Activated CD8-positive, alpha-beta memory T cell treated with anti-CD3 and anti-CD28 coated beads for 1 hour (primary cell): ENCODE measurements at places on chromosomes 4 and X.

DNA sequence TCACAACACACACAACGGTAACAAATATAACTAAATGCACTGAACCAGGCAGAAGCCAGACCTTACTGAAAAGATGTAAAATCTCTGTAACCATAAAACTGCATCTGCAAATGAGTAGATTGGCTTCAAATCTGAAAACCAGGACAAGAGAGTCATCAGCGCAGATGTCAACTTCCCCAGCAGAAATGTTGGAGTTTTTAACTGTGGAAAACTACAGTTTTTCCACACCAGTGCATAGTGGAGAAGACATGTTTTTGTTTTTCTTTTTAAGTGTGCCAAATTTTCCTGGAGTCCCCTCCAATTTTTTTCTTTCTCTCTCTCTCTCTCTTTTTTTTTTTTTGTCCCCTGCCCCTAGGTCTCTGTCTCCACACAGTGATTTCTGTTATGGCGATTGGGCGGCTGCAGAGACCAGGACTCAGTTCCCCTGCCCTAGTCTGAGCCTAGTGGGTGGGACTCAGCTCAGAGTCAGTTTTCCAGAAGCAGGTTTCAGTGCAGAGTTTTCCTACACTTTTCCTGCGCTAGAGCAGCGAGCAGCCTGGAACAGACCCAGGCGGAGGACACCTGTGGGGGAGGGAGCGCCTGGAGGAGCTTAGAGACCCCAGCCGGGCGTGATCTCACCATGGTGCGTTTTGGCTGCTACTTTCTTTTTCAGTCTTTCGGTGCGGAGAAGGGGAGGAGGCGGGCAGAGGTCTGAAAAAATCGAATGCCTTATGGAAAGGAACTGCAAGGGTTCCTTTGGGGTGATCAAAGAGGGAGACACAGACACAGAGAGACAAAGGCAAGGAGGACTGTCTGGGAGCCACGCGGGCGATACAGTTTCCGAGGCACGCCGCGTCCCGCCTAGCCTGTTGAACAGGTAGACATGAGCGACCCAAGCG is at the start of gene GUCY1A1:
Gene GUCY1A1 (plus strand): TSS at position 505 of the 878 bp plus-strand sequence. CDS start 30,020 bp downstream, outside the sequence.
- no peak for DNase-seq

DNA sequence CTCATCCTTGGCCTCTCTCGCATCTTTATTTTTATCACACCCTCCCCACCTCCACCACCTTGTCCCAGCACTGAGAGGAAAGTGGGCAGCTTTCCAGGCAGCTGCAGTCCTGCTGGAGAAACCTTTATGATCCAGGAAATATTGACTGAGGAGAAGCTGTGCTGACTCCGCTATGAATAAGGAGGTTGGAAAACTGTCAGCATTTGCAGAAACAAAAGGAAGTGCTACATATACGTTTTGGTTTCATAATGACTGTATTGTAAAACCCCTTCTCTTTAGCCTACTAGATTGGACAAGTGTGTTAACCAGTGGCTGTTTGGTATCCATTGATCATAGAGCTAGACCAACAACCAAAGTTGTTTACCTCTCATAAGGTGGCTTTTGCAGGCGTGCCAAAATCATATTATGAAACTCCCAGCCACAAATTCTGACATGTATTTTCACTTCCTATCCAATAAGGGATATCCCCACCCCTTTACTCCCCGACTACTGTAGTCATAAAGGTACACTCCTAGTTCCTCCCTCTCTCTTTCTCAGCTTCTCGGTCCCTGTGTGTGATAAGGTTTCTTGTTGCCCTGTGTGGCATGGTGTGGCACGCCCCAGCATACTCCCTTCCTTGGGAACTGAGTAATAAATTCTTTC is 88.4 kb downstream of the GPR143 start:
- DNase-seq = no peak

DNA sequence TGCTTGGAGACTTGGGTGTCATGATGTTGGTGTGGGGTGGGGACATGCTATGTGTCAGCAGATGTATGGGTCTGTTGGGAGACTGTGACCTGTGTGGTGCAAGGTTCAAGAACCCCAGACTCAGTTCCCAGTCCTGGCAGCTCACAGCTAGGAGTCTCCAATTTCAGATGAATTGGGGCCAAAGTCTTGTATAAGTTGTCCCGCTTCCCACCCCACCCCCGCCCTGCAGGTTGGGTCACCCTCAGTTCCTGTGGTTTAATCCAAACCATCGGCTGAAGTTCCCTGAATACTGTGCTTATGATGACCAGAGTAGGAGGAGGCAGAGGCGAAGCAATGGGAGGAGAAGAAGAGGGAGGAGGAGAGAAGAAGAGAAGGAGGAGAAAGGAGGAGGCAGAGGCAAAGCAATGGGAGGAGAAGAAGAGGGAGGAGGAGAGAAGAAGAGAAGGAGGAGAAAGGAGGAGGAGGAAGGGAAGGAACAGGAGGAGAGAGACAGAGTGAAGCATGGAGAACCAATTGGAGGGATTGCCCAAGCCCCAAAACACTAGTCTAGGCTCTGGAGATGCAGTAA is 112.6 kb downstream of the EFNB1 start:
- DNase-seq = no peak

- DNase-seq = no peak
These were observed 629.7 kb downstream of the PCDH7 start for GRCh38 chr4:31349907-31350306.

DNA sequence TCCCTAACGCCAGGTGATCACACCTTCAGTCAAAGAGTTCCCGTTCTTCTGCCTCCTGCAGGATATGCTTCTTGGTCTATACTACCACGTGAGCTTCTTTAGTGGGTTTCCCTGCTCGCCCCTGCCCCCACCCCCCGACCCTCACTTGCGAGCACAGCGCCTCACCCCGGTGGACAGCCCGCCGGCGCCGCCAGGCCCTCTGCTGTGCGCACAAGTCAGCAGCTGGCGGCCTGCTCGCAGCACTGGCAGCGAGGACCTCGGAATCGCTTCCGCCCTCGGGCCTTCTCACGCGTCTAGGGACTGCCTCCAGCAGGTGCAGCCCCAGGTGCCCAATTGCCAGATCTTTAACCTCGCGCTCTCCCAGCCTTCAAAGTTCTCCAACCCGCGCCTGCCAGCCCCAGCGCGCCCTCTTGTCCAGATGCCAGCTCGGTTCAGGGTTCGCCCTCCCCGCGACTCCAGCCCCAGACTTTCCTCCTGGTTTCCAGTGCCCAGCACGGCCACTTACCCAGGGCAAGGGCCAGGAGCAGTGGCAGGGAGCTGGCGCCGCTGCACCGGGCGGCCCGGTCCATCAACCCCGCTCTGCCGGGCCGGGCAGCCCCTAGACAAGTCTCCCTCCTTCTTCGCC is 454 bp downstream of the BTC start:
- no peak for DNase-seq

DNA sequence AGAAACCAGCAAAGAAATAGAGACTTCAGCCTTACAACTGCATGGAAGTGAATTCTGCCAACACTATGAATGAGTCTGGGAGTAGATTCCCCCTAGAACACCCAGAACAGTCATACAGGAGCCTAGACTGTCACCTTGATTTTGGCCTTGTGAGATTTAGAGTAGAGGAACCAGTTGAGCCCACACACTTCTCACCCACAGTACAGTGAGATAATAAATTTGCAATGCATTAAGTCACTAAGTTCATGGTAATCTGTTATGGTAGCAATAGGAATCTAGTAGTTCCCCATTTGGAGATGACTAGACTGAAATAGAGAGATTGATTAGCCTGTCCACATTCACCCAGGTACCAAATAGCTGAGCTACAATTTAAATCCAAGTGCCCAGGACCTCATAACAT is 59.0 kb downstream of the FAM13A start:
- no peak for DNase-seq

GRCh38 chrX:70960730-70961129 is 29.8 kb upstream of the SLC7A3 start:
- DNase-seq = no peak

- no peak for DNase-seq
These were observed 8.2 kb upstream of the GPR78 start for GRCh38 chr4:8571702-8572685.

DNA sequence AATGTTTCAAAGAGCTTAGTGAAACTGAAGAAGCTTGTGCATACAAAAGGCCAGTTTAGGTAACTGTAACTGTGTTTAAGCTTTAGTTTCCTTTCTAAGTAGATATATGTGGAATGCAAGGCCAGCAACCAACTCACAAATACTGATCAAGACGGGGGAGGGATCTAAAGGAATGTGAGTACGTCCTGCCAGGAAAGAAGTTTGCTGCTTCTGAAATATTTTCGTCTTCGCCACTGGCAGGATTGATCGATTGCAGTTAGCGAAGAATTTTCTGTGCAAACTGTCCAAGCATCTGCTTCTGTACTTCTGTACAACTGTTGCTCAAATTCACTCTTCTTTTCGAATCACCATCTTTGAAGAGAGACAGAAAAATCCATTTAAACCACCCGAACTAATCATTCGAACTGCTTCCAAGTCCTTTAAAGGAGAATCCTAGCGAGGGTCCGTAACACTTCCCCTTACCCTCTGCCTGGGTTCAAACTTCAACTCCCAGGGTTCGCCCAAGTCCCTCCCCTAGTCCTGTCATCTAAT is 373 bp upstream of the INTS6L start:
- DNase-seq = no peak

- DNase-seq = no peak
These were observed 163.7 kb downstream of the CPE start for GRCh38 chr4:165542476-165542875.

DNA sequence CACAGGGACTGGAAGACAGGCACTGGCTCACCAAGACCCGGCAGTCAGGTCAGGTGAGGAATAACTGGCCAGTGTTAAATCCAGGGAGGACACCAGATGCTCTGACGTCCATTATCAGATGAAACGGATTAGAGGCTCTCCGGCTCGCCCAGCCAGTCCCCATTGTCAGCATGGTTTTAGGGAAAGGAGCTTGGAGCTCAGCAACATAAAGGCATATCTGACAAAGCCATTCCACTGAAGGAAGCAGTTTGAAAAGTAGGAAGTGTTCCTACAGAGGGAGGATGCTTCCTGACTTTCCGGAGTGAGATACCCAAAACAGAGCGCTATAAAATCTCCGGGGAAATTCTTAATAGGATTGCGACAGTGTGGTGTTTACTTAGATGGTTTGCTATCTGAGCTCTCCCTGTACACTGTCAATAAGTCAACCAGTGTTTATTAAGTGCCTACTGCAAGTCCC is 14.8 kb downstream of the NDNF start:
- DNase-seq = no peak

- no peak for DNase-seq
These were observed 5.7 kb upstream of the IL13RA2 start for GRCh38 chrX:115023139-115023538.

GRCh38 chrX:97402903-97403302 is 519.2 kb downstream of the RPA4 start:
- DNase-seq = no peak

- DNase-seq = no peak
These were observed at the start of gene TRPC3 for GRCh38 chr4:121951521-121952110. Gene TRPC3 (minus strand): TSS chr4:121952060. CDS start chr4:121951680, 380 bp downstream.

GRCh38 chr4:95219109-95219508 is 329.7 kb downstream of the UNC5C start:
- DNase-seq = no peak

- DNase-seq = no peak
These were observed 61.8 kb downstream of the CLNK start for GRCh38 chr4:10622728-10623127.

DNA sequence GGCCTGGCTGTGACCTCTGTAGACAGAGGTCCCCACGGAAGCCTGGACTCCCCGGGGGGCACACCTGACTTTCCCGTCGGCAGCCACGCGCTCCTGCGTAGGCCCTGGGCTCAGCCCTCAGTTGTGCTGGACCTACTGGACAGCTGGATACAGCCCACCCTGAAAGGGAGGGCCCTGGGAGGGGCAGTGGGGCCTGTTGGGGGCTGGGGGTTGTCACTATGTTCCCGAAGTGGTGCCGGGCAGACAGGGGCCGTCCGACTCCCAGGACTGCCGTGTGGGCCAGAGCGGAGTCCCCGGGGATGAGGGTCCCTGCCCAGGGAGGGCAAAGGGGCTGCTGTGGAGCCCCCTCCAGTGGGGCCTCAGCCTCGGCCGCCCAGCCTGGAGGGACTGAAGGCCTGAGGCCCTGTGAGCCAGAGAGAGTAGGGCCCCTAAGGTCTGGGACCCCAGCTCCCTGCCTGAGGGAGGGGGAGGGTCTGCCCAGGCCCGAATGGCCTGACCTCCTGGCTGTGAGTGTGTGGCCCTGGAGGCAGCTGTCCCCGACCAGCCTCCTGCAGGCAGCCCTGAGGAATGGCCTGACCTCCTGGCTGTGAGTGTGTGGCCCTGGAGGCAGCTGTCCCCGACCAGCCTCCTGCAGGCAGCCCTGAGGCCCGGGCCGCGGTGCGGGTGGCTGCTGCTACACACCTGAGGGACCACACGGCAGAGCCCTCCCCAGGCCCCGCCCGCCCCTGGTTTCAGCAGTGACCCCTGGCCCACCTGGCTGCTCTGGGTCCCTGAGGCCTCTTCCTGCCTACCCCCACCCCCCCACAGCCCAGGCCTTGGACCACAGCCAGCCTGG is 25.8 kb downstream of the FGFRL1 start:
- no peak for DNase-seq

GRCh38 chr4:10664408-10664807 is 20.2 kb downstream of the CLNK start:
- no peak for DNase-seq

DNA sequence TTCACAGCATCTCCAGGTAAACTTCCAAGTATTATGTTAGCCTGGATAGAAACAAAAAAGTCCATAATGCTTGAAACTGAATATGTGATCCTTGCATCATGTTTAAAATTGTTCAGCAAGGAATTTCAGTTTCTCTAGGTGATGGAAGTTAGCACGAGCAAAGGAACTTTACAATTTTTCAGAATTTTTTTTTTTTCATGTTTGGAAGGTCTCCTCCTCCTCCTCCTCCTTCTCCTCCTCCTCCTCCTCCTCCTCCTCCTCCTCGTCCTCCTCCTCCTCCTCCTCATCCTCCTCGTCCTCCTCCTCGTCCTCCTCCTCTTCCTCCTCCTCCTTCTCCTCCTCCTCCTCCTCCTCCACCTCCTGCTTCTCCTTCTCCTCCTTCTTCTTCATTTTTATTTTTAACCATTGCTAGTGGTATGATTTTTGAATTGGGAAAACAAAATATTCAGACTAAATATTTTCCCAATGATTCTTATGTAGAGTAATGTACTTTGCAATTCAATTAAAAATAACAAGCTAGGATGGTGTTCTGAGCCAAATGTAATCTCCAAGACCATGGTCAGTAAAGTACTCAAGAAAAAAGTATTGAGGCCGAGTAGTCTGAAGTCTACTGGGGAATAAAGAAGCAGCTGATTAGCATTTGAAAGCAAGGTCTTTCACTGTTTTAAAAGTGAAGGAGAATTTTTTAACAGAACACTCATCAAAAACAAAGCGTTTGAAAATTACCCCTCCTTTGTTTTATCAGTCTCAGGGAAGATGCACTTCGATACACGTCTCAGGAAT is 420.9 kb upstream of the ATOH1 start:
- no peak for DNase-seq

- peak; percentile 61 for DNase-seq
These were observed 46.9 kb upstream of the RHOH start for GRCh38 chr4:40149960-40150385.

GRCh38 chrX:130053236-130053635 is 57.1 kb downstream of the ELF4 start:
- DNase-seq = no peak

DNA sequence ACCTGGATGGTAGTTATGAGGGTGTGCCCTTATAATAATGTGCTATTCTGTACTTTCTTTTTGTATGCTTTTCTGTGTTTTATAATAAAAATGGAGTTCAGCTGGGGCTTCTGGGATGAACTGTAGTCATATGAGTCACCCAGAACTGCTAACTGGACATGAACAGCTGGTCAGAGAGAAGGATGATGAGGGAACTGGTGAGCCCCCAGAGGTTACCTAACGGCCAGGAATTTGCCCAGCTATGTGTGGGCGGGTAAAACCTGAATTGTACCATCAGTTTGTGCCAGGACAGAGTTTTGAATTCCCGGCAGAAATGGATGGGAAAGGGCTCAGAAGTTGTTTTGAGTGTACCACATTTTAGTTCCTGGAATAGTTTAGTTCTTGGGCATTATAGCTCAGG is 138.0 kb upstream of the USP9X start:
- no peak for DNase-seq
